Amniotic epithelial cell (primary cell): ENCODE measurements at places on chromosomes 3 and 15.

DNA sequence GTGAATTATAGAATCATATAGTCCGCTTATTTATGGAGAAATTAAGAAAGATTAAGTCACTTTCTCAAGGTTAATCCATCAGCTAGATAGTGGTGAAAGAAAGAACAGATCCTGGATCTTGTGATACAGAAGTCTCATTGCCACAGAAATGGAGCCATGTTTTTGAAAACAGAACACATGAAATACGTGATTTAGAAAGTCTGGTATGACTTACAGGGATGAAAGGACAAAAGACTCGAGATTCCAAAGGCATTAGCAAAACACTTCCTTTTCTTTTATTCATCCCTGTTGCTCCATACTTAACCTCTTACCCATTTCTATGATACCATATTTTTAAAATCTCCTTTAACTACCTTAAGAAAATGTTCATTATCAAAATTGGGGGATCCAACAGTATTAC is 40.0 kb upstream of the TEX9 start:
- peak; percentile 44 for DNase-seq

GRCh38 chr3:141686466-141687291 is 51.4 kb upstream of the RNF7 start:
- peak; percentile 28 for DNase-seq

- no peak for DNase-seq
These were observed 8.5 kb upstream of the SYNM start for GRCh38 chr15:99096173-99096893.

- DNase-seq: no peak
These were observed 291.7 kb downstream of the FAM43A start for GRCh38 chr3:194977356-194977755.

GRCh38 chr3:127399154-127399553 is 111.3 kb upstream of the PRR20G start:
- DNase-seq: no peak

DNA sequence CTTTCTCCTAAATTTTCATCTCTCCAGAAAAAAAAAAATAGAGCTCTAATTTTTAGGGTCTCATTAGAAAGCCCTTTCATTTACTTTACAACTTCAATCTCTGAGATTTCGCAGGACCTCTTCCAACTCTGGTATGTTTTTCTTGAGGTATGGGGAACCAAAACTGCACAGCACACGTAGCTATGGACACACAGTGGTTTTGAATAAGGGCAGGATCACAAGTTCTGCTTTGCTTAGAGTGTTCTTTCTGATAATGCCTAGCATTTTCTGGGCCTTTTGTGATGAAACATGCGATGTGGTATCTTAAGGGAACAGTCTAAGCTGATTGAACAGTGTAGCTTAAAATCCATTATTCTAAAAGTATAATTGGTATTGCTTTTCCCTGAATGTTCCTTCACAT is 25.3 kb downstream of the ZNF592 start:
- DNase-seq: no peak

DNA sequence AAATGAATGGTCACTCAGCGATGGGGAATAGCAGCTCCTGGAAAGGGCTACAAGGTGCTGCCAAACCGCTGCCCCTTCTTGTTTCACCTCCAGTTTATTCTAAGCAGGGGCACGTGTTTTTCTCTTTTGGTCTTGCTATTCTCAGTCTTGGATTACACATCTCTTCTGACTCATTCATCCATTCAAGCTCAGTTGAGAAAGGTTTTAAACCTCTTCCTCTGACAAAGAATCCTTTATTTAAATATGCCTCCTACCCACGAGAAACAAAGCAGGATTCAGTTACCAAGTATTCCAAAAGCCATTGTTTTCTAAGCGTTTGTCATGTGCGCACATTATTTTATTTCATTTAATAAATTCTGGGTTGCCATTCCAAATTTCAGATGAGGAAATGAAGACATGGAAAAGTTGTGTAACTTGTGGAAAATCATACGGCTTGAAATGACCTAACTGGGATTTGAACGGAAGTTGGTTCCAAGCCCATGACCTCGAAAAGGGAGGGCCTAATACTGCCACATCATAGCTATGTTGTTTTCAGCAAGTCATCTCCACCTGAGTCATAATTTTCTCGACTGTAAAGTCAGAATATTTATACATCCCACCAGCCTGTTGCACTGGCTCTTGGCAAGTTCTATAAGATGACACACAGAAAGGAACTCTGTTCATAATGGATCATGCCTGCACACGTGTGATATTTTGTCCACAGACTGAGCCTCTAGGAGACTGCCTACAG is 292.0 kb upstream of the SLCO3A1 start:
- DNase-seq: peak; percentile 23

GRCh38 chr3:13158408-13158807 is 85.2 kb upstream of the IQSEC1 start:
- no peak for DNase-seq

GRCh38 chr3:195699388-195699771 is 21.4 kb upstream of the MUC20 start:
- no peak for DNase-seq

DNA sequence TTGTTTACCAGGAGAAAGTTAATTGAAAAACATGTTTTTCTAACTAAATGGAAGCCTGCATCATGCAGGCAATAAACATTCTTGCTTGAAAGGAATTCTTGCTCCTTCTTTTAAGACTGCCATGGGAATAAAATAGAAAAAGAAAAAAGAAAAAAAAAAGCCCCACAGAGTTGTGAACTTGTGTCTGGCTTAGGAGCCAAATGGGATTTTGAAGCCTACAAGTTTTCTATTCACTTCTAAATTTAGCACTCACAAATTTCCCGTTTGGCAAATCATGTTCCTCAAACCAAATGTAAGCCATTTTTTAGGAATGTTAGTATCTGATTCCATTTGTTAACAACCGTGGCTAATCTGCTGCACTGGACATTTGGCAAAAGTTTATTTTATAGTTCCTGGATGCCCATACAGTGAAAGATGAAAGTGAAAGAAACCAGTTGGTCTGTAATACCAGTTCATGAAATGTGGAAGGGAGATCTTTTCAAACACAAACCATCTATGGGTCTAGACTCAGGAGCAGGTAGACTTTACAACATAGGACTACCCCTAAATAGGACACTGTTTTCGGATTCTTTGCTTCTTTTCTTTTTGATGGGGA is 133.8 kb upstream of the GMNC start:
- no peak for DNase-seq

DNA sequence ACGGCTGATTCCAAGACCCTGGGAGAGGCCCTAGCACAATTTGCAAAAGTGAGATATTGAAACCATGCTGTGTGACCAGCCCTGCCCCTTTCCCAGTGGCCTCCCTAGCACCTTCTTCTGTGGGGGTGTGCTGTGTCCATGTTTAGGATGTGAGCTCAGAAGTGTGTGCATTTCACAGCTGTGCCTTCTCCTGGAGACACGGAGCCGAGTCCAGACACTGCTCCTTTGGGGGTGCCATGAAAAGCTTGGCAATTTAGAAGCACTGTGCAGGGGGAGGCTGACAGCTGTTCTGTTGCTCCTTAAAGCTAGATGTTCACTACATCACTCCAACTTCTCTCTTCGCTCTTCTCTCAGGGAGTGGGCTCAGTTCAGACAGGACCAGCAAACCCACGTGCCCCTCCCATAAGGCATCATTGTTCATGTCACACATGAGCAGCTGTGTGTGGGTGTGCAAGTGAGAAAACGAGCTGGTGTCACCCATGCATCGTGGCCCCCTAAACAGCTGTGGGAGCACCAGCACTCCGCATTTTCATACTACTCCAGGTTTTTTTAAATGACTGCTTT is 492.6 kb downstream of the GABRG3 start:
- DNase-seq: no peak

GRCh38 chr3:65999606-66000005 is 39.1 kb downstream of the MAGI1 start:
- DNase-seq: no peak
